Activated T-cell treated with anti-CD3 and anti-CD28 coated beads, Interleukin-2, amount 50 U/mL, for 72 hours (primary cell): ENCODE measurements at places on chromosomes 11 and 22. TPM values are rescaled to one million over a fixed set of nuclear protein-coding genes. Genes with fewer than 3 reads are reported as not detected.
A peak's percentile ranks its signal among the peaks of the same experiment; 100 is the strongest.

Gene POU2AF3
- not detected for total RNA-seq

GRCh38 chr11:84193706-84194105 is 907.5 kb upstream of the CCDC90B start:
- H3K27me3 ChIP-seq: no peaks in the 10 kb centered on the region
- DNase-seq: no peak
- H3K27ac ChIP-seq: no peak overlapping the region
- no peak overlapping the region for H3K4me3 ChIP-seq

DNA sequence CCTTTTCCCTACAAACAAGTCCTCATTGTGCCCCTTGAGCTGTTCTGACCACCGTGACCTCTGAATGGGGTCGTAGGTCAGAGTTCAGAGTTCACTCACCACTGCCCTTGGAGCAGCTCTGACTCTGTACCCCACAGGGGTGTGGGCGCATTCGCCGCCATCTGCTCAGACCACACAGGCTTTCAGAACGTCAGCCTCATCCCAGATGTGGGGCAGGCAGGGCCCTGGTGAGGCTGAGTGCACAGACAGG is 14.8 kb upstream of the MUC5B start:
- no peak overlapping the region for H3K4me3 ChIP-seq
- peaks cover 7% of the 10 kb centered on the region for H3K36me3 ChIP-seq
- peak; percentile 0 for DNase-seq
- no peaks in the 10 kb centered on the region for H3K4me1 ChIP-seq

DNA sequence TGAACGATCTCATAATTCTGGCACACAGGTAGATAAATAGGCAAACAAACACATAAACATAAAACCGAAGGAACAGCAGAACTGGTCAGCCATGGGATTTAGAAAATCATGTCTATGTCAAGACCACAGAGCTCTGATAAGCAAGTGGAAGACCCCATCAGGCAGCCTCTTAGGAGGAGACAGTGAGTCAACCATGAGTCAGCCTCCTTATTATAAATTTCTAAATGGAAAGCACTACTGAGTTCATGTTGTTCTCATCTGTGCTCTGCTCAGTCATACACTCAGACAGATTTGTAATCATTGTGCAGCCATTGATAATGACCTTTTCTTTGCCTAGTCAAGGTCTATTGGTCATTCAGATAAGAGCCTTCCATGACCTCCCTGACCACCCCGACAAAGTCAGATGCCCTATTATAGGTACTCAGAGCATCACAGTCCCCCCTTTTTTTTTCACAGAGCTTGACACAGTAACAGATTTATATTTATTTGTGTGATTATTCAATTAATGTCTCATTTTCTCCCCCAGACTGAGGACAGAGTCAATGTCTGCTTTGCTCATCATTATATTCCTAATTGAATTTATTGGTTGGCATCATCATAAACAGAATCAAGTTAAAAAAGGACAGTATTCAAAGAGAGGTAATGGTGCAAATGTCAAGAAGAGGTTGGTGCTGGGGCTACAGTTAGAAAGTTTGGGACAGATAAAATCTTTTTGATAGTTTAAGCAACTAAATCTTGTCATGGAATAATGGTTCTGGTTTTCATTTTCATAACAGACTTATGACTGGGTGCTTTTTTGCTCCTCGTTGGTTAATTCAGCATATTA is 579.7 kb upstream of the CCDC90B start:
- no peak overlapping the region for H3K4me3 ChIP-seq
- H3K4me1 ChIP-seq: no peaks in the 10 kb centered on the region
- no peaks in the 10 kb centered on the region for H3K36me3 ChIP-seq
- H3K27ac ChIP-seq: no peak overlapping the region

- no peak overlapping the region for H3K4me3 ChIP-seq
- no peak for DNase-seq
- no peak overlapping the region for H3K27ac ChIP-seq
- H3K27me3 ChIP-seq: no peaks in the 10 kb centered on the region
- H3K4me1 ChIP-seq: no peaks in the 10 kb centered on the region
These were observed 25.5 kb upstream of the ACR start for GRCh38 chr22:50712341-50713007.

- H3K4me1 ChIP-seq: no peaks in the 10 kb centered on the region
- H3K4me3 ChIP-seq: no peak overlapping the region
- H3K27ac ChIP-seq: no peak overlapping the region
These were observed 590.8 kb downstream of the SOX6 start for GRCh38 chr11:15765530-15765929.

- peaks cover 3% of the 10 kb centered on the region for H3K27me3 ChIP-seq
- peak; percentile 24 for DNase-seq
- no peaks in the 10 kb centered on the region for H3K36me3 ChIP-seq
- no peak overlapping the region for H3K27ac ChIP-seq
- peaks cover 5% of the 10 kb centered on the region for H3K4me1 ChIP-seq
These were observed 39.0 kb upstream of the MMP20 start for GRCh38 chr11:102664001-102664752.

DNA sequence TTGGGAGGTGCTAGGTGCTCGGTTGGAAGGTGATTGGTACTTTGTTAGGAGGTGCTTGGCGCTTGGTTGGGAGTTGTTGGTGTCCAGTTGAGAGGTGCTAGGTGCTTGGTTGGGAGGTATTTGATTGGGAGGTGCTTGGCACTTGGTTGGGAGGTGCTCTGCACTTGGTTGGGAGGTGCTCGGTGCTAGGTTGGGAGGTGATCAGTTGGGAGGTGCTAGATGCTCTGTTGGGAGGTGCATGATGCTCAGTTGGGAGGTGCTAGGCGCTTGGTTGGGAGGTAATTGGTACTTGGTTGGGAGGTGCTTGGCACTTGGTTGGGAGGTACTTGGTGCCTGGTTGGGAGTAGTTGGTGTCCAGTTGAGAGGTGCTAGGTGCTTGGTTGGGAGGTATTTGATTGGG is 40.2 kb downstream of the LRP5 start:
- no peaks in the 10 kb centered on the region for H3K4me1 ChIP-seq
- no peaks in the 10 kb centered on the region for H3K27me3 ChIP-seq
- H3K4me3 ChIP-seq: no peak overlapping the region
- no peak overlapping the region for H3K27ac ChIP-seq
- DNase-seq: no peak
- no peaks in the 10 kb centered on the region for H3K36me3 ChIP-seq

- H3K27ac ChIP-seq: no peak overlapping the region
- H3K36me3 ChIP-seq: peaks cover 10% of the 10 kb centered on the region
- no peak overlapping the region for H3K4me3 ChIP-seq
- peaks cover 6% of the 10 kb centered on the region for H3K4me1 ChIP-seq
These were observed 23.0 kb downstream of the MRPL48 start for GRCh38 chr11:73810637-73811036.

- no peak overlapping the region for H3K4me3 ChIP-seq
- no peaks in the 10 kb centered on the region for H3K36me3 ChIP-seq
- H3K27ac ChIP-seq: no peak overlapping the region
- peaks cover 7% of the 10 kb centered on the region for H3K4me1 ChIP-seq
- H3K27me3 ChIP-seq: no peaks in the 10 kb centered on the region
These were observed 25.7 kb upstream of the SCGB1A1 start for GRCh38 chr11:62393061-62393611.

DNA sequence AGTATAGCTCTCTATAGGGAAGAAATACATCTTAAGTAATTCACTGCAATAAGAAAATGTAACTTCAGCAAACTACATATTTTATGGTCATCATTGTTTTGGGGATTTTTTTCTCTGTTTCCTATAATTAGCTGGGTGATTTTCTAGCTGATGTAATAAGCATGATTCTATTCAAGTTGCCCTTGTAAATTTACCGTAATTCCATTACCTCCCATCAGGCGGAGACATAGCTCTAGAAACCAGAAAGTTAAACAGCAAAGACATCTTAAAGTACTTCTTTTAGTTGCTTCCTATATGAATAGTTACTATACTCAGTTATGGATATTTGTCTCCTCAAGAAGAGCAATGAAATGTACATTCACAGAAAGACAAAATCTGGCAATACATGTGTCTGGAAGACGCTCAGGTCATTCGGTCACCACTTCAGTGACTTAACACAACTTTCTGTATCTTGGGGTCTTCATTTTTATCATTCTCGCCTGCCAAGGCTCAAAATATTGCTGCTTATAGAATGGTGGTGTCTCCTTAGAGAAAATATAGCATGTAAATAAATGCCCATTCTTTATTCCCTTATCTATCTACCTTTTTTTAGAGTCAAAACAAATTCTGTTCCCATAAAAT is 239.9 kb upstream of the ZC3H12C start:
- no peak overlapping the region for H3K27ac ChIP-seq
- H3K4me3 ChIP-seq: no peak overlapping the region
- H3K4me1 ChIP-seq: no peaks in the 10 kb centered on the region
- H3K36me3 ChIP-seq: no peaks in the 10 kb centered on the region
- H3K27me3 ChIP-seq: peaks cover 5% of the 10 kb centered on the region
- DNase-seq: peak; percentile 9

DNA sequence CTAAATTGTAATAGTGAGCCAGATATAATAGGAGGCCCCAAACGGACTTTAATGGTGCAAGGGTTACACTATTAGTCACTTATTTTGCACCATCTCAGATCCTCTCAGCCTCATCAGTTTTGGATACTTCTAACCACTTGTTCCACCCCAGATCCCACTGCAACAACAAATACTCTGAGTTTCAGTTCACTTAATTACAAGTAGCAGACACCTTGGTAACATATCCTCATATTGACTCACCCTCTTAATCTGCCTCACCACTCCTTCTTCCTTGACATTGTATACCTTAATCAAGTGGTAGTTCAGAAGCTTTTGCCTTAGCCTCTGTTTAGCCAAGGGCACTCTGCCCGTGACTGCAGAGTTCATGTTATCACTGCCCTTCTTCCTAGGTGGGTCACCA is 256.1 kb upstream of the UBASH3B start:
- H3K4me3 ChIP-seq: peak overlapping the region; percentile 1
- peak; percentile 4 for DNase-seq
- H3K4me1 ChIP-seq: peaks cover 22% of the 10 kb centered on the region

- H3K4me3 ChIP-seq: no peak overlapping the region
- DNase-seq: no peak
- H3K27ac ChIP-seq: no peak overlapping the region
- no peaks in the 10 kb centered on the region for H3K27me3 ChIP-seq
- no peaks in the 10 kb centered on the region for H3K36me3 ChIP-seq
- no peaks in the 10 kb centered on the region for H3K4me1 ChIP-seq
These were observed 21.3 kb downstream of the LAYN start for GRCh38 chr11:111561791-111562325.

DNA sequence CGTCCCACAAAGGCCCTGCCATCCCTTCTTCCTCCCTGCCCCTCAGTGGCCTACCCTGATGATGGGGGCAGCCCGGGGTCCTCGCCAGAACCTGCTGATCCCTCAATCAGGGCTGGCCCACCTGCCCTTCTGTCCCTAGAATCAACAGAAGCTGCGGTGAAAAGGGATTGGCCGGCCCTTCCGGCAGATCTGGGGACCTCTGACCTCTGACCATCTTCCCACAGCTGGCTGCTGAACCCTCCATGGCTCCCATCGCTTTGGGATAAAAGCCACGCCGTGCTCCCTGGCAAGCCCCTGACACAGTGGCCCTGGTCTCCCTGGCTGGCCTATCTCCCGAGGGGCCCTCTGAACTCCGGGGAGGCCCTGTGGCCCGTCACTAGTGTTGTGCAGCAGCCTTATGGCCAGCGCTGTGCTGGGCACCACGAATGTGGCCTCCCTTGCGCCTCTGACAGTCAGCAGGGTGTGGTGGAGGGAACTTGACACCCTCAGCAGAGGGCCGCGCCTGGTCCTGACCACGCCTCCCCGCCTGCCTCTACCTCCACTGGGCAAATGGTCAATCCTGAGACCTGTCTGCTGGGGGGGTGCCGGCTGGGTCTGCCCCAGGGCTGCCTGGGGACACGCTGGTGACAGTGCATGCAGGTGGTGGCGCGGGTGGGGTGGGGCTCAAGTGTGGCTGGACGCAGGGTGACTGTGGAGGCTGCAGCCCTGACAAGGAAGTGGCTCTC is 58.0 kb upstream of the TTLL12 start:
- no peak overlapping the region for H3K4me3 ChIP-seq
- DNase-seq: no peak
- H3K4me1 ChIP-seq: no peaks in the 10 kb centered on the region
- H3K36me3 ChIP-seq: no peaks in the 10 kb centered on the region

GRCh38 chr11:14248580-14248981 is 110.4 kb downstream of the RRAS2 start:
- no peak overlapping the region for H3K27ac ChIP-seq
- H3K4me1 ChIP-seq: peaks cover 9% of the 10 kb centered on the region
- H3K27me3 ChIP-seq: peaks cover 9% of the 10 kb centered on the region
- H3K4me3 ChIP-seq: peak overlapping the region; percentile 54

Gene IRAG1
- not detected for total RNA-seq

DNA sequence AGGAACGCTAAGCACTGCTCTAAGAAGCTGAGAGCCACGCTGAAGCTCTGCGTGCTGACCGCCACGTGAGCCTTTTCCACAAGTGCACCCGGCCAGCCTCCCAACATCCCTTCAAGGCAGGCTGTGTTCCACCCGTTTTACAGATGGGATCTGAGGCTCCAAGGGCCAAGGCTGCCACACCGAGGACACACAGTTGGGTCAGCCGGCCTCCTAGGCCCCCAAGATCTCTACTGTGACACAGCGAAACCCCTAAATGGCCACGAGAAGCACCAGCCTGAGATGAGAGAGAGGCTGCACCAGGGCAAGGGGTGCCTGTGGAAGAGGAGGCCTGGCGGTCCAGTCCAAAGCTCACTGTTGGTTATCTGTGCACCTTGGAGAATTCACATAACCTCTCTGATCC is 11.8 kb upstream of the CD5 start:
- no peaks in the 10 kb centered on the region for H3K27me3 ChIP-seq
- peak overlapping the region; percentile 97 for H3K4me3 ChIP-seq
- DNase-seq: no peak

GRCh38 chr22:29967461-29967860 is 84.5 kb downstream of the MTMR3 start:
- no peak overlapping the region for H3K27ac ChIP-seq
- DNase-seq: no peak
- H3K4me1 ChIP-seq: peaks cover 9% of the 10 kb centered on the region
- no peaks in the 10 kb centered on the region for H3K36me3 ChIP-seq
- H3K27me3 ChIP-seq: no peaks in the 10 kb centered on the region
- H3K4me3 ChIP-seq: no peak overlapping the region

Gene MOGAT2
- not detected for total RNA-seq

- H3K4me3 ChIP-seq: no peak overlapping the region
- DNase-seq: no peak
- peaks cover 46% of the 10 kb centered on the region for H3K27me3 ChIP-seq
- H3K36me3 ChIP-seq: no peaks in the 10 kb centered on the region
These were observed 413.9 kb downstream of the TENM4 start for GRCh38 chr11:79026803-79027445.

Gene DNAJC24
- total RNA-seq: 20.1 TPM

- no peak for DNase-seq
- H3K27ac ChIP-seq: no peak overlapping the region
- no peaks in the 10 kb centered on the region for H3K27me3 ChIP-seq
- no peak overlapping the region for H3K4me3 ChIP-seq
These were observed 814.6 kb upstream of the CCDC179 start for GRCh38 chr11:23674866-23675265.

Gene RASSF10
- total RNA-seq: not detected

GRCh38 chr11:85854212-85854556 is 999 bp upstream of the CCDC83 start:
- peak overlapping the region; percentile 92 for H3K27ac ChIP-seq
- no peak for DNase-seq
- H3K36me3 ChIP-seq: peaks cover 3% of the 10 kb centered on the region

- H3K27me3 ChIP-seq: no peaks in the 10 kb centered on the region
- peaks cover 5% of the 10 kb centered on the region for H3K4me1 ChIP-seq
- H3K27ac ChIP-seq: no peak overlapping the region
- no peak overlapping the region for H3K4me3 ChIP-seq
- H3K36me3 ChIP-seq: peaks cover 3% of the 10 kb centered on the region
These were observed 7.0 kb upstream of the CHADL start for GRCh38 chr22:41247703-41248102.
